ENCODE measurements at places on chromosomes 6 and 20. TPM values are rescaled to one million over a fixed set of nuclear protein-coding genes. Genes with fewer than 3 reads are reported as not detected.

- no peaks in the 10 kb centered on the region for H3K36me3 ChIP-seq
- DNase-seq = no peak
- H3K27ac ChIP-seq = no peak overlapping the region
- no peaks in the 10 kb centered on the region for H3K27me3 ChIP-seq
- no peak overlapping the region for H3K4me3 ChIP-seq
These were observed 42.2 kb downstream of the FLRT3 start for GRCh38 chr20:14295238-14295637.

The EYA2 gene
- not detected for total RNA-seq

- H3K27me3 ChIP-seq = no peaks in the 10 kb centered on the region
- H3K36me3 ChIP-seq = no peaks in the 10 kb centered on the region
- no peak for DNase-seq
- H3K4me3 ChIP-seq = no peak overlapping the region
These were observed 106.8 kb downstream of the CDK19 start for GRCh38 chr6:110708295-110708950.

GRCh38 chr6:113486199-113486598 lies 370.9 kb upstream of the MARCKS start:
- H3K36me3 ChIP-seq = no peaks in the 10 kb centered on the region
- H3K27me3 ChIP-seq = no peaks in the 10 kb centered on the region
- no peaks in the 10 kb centered on the region for H3K4me1 ChIP-seq
- no peak for DNase-seq

DNA sequence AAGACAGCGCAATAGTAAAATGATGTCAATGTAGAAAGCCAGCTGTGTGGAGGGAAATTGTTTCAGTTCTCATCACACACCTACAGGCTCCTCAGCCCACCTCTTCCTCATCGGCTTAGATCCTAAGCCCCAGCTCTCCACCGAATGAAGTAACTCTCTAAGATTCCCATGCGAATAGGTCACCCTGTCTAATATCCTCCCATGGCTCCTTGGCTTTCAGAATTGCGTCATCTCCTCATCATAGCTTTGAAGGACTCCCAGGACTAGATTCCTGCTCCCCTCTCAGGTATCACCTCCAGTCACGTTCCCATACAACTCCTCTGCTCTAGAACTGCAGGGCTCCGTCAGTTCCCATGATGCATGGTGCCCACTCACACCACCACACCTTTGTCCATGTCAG lies 16.2 kb upstream of the SLC22A16 start:
- no peaks in the 10 kb centered on the region for H3K36me3 ChIP-seq
- peaks cover 14% of the 10 kb centered on the region for H3K4me1 ChIP-seq
- no peak overlapping the region for H3K4me3 ChIP-seq
- peaks cover 19% of the 10 kb centered on the region for H3K27me3 ChIP-seq
- no peak for DNase-seq
- H3K27ac ChIP-seq = no peak overlapping the region

The ULBP1 gene
- total RNA-seq = 1.8 TPM

DNA sequence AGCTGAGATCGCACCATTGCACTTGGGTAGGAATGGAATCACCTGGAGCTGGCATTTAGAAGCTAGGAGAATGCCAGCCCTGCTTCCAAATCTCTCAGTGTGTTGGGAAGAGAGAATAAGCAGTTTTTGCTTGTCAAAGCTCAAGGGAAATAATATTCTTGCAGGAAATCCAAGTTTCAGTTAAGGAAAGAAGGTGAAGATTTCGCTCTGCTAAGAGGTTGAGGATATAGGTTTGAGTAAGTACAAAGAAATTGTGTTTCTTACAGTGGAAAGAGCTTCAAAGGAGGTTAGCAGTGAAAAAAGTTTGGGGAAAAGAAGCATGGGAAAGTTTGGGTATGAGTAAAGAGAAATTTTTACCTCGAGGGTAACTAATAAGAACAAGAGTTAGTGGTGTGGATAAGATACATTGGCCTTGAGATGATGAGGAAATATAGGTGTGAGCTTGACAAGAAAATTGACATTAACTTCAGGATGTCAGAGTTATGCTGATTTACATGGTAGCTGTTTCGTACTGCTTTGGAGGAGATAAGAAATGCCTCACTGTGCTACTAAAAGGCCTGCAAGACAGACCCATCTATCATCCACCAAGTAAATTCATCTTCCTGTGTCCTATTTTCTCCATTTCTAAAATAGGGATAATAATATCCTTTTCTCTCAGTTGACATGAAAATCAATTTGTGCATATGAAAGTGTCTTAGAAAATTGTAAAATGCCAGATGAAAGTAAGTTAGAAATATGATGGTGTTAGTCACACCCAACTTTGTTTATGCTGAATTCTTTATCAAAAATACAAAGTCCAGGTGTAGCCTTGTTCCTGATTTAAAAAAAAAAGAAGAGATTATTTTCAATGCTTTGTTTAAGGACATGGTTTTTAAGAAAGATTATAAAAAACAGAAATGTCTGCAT lies 12.8 kb upstream of the HINT3 start:
- peaks cover 25% of the 10 kb centered on the region for H3K4me1 ChIP-seq
- H3K4me3 ChIP-seq = no peak overlapping the region
- H3K27me3 ChIP-seq = peaks cover 5% of the 10 kb centered on the region
- H3K27ac ChIP-seq = no peak overlapping the region
- no peaks in the 10 kb centered on the region for H3K36me3 ChIP-seq
- DNase-seq = no peak

GRCh38 chr20:21739682-21740081 lies 34.2 kb downstream of the PAX1 start:
- no peak overlapping the region for H3K4me3 ChIP-seq
- no peak overlapping the region for H3K27ac ChIP-seq
- H3K4me1 ChIP-seq = no peaks in the 10 kb centered on the region
- H3K36me3 ChIP-seq = no peaks in the 10 kb centered on the region
- DNase-seq = no peak

GRCh38 chr20:50607436-50607835 lies 83.9 kb downstream of the RIPOR3 start:
- H3K27ac ChIP-seq = no peak overlapping the region
- H3K36me3 ChIP-seq = no peaks in the 10 kb centered on the region
- H3K27me3 ChIP-seq = peaks cover 12% of the 10 kb centered on the region
- H3K4me1 ChIP-seq = no peaks in the 10 kb centered on the region

- no peak overlapping the region for H3K4me3 ChIP-seq
- no peaks in the 10 kb centered on the region for H3K36me3 ChIP-seq
- H3K4me1 ChIP-seq = no peaks in the 10 kb centered on the region
- H3K27me3 ChIP-seq = no peaks in the 10 kb centered on the region
- DNase-seq = no peak
- no peak overlapping the region for H3K27ac ChIP-seq
These were observed 393 bp upstream of the FABP7 start for GRCh38 chr6:122778985-122779661.

DNA sequence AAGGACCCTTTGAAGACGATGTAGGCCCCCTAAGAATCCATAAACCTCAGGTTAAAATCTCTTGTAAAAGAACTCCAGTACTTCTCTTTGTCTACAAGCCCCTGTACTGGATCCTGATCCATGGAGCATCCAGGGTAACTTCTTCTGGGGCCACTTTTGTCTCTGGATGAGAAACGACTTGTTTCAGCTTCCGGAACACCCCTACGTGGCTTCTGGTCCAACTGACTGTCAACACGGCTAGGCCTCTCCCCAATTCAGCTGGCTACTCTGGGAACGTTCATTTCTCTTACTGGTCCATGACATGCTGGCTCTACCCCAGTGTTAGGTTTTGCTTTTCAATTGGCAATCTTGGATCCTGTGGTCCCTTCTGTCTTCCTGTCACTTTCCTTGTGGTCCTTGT lies 198.0 kb downstream of the BACH2 start:
- H3K36me3 ChIP-seq = peaks cover 7% of the 10 kb centered on the region
- H3K27ac ChIP-seq = no peak overlapping the region
- no peak overlapping the region for H3K4me3 ChIP-seq
- peaks cover 2% of the 10 kb centered on the region for H3K27me3 ChIP-seq

The SUPT3H gene
- total RNA-seq = 17.4 TPM

The RFX6 gene
- total RNA-seq = not detected

DNA sequence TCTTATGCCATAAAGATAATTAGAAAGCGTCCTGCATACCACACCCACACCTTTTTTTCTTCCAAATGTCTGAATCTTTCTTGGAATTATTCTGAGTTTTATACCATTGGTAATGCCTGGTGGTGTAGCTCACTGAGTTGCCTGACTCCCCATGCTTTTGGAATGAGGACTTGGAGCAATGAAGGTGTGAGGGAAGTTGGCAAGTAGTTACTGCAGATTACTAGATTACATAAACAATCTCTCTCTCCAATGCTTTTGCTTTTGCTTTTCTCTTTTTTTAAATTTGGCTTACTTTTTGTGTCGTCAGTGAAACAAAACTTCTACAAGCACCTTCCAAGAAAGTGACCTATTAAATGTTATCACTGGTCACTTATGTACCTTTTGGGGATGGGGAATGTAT lies 406.1 kb upstream of the SOX4 start:
- DNase-seq = no peak
- H3K4me3 ChIP-seq = no peak overlapping the region
- H3K27ac ChIP-seq = no peak overlapping the region
- H3K36me3 ChIP-seq = peaks cover 7% of the 10 kb centered on the region

DNA sequence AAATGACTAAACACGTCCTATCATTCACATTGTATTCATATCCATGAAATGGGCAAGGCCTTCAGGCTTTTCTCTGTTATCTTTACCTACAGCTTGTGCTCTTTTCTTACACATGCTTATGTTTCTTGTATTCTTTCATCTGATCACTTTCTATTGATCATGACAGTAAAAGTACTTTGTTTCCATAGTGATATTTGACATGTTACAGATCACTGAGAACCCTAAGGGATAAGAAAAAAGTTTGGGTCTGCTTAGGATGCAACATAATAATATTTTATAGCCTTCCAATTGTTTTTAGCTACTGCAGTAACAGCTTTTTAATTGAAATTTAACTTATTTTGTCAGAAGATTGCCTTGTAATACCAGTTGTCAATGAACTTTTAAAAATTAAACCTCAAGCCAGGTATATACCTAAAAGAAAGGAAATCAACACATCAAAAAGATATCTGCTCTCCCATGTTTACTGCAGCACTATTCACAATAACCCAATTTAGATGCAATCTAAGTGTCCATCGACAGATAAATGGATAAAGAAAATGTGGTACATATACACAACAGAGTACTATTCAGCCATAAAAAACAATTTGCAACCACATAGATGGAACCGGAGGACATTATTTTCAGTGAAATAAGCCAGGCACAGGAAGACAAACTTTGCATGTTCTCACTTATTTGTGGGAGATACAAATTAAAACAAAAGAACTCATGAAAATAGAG lies 3.0 kb upstream of the SMIM8 start:
- peaks cover 5% of the 10 kb centered on the region for H3K27me3 ChIP-seq
- no peak overlapping the region for H3K27ac ChIP-seq
- no peaks in the 10 kb centered on the region for H3K36me3 ChIP-seq
- no peak overlapping the region for H3K4me3 ChIP-seq

DNA sequence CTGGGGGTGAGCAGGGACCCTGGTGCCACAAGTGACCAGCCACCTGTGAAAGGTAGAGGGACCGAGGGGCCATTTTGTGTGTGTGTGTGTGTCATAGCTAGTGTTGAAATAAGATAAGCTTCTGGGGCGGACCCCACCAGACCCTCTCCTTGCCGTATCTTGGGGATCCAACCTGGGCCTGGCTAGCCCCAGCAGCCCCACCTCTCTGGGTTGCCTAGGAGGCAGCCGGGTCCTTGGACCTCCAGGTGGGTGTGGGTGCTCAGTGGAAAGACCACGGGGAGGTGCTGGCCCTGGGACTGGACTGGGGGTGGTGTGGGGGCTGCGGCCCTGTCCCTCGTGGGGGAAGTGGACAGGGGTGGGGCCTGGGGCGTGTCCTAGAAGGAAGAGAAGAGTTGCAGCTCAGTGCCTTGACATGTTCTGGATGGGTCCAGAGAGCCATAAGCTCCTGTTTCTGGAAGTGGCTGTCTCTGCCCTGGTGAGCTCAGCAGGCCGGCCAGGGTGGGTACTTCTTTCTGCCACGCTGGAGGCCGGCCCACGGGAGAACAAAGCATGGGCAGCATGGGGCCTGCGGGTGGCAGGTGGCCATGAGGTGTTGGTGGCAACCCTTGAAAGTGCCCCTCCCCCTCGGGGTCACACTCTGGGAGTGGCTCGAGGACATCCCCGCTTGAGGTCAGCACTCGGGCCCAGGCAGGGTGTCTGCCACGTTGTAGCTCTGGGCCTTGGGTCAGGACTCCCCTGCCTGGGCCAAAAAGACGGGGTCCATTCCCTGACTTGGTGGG lies 8.4 kb downstream of the RBBP8NL start:
- H3K27me3 ChIP-seq = peaks cover 2% of the 10 kb centered on the region
- no peaks in the 10 kb centered on the region for H3K36me3 ChIP-seq
- H3K4me3 ChIP-seq = no peak overlapping the region
- no peaks in the 10 kb centered on the region for H3K4me1 ChIP-seq

DNA sequence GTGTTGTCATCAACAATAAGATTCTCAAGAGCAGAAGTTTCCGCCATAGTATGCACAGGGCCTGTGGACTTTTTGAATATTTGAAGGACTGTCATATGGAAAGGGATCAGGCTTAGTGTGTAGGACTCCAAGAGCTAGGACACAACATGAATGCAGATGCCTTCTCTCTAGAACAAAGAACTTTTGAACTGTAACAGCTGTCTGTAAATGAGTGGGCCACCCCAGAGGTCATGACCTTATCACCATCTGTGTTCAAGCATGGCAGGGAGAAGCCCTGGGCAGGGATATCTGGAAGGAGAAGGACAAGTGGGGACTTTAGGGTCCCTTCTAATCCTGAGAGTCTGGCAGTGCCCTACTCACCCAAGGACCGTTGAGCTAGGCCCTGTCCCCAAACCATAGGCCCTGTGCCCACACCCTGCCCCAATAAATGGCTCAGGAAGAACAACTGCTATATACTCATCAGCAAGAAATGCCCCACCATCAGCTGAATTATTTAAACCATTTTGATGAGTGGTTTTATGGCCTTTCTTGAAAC lies 70.6 kb downstream of the MTHFD1L start:
- H3K27me3 ChIP-seq = no peaks in the 10 kb centered on the region
- H3K36me3 ChIP-seq = peaks cover 72% of the 10 kb centered on the region
- no peak overlapping the region for H3K27ac ChIP-seq
- DNase-seq = no peak
- H3K4me3 ChIP-seq = no peak overlapping the region

The TMEM217 gene
- 2.2 TPM for total RNA-seq

The IL17F gene
- 113 TPM for total RNA-seq

GRCh38 chr20:62126141-62126540 lies 3.9 kb downstream of the LSM14B start:
- H3K4me3 ChIP-seq = no peak overlapping the region
- H3K27ac ChIP-seq = no peak overlapping the region
- H3K4me1 ChIP-seq = peaks cover 24% of the 10 kb centered on the region
- peaks cover 45% of the 10 kb centered on the region for H3K36me3 ChIP-seq

GRCh38 chr20:16759181-16759563 lies 11.0 kb downstream of the OTOR start:
- H3K36me3 ChIP-seq = no peaks in the 10 kb centered on the region
- peaks cover 4% of the 10 kb centered on the region for H3K4me1 ChIP-seq
- no peak overlapping the region for H3K4me3 ChIP-seq
- no peak for DNase-seq
- H3K27ac ChIP-seq = no peak overlapping the region
- peaks cover 4% of the 10 kb centered on the region for H3K27me3 ChIP-seq

Data from activated CD4-positive, alpha-beta memory T cell treated with anti-CD3 and anti-CD28 coated beads for 36 hours (primary cell).